Activated T-cell treated with anti-CD3 and anti-CD28 coated beads for 4 hours (primary cell): ENCODE measurements at places on chromosomes 5 and 9.
A peak's percentile ranks its signal among the peaks of the same experiment; 100 is the strongest.

GRCh38 chr5:5467737-5468136 is 45.3 kb downstream of the ICE1 start:
- no peak for DNase-seq

- DNase-seq, result no peak
Measured at GRCh38 chr5:151935135-151935695, 10.6 kb upstream of the GLRA1 start.

DNA sequence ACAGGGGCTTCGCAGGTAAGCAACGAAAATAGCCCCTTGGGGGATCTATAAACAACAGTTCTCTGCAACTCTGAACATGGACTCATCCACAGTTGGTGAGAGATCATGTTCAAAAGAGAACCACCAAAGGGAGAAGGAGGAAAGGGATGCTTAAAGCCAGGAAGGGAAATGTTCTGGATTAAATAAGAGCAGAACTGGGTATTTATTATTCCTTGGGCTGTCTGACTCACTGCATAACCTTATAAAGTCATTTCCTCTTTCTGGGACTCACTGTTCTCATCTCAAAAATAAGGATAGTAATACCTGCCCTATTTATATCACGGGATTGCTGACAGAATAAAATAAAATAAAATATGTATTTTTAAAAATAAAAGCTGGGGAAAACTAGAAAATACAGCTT is 11.2 kb upstream of the MARCHF3 start:
- DNase-seq, result no peak

- peak; percentile 51 for DNase-seq
Measured at GRCh38 chr9:136791516-136792276, 552 bp downstream of the TMEM141 start.

DNA sequence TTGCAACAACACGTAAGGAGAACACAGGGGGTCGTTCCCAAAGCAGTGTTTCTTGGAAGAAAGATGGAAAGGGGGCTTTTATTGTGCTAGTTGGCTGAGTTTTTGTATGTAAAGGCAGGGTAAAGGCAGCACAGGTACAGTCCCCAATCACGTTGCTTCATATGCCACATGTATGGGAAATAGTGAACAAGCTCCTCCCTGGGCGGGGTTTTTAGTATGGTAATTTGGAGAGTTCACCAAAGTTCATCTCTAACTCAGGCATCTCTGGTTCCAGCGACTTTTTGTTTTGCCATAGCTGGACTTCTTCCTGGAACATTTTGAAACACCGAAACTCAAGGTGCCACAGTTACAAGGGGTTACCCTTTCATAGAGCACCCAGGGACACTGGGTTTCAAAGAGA is 133.9 kb downstream of the CAAP1 start:
- DNase-seq, result no peak
